WTC11 (cell line): ENCODE measurements at places on chromosomes 11 and 22.

DNA sequence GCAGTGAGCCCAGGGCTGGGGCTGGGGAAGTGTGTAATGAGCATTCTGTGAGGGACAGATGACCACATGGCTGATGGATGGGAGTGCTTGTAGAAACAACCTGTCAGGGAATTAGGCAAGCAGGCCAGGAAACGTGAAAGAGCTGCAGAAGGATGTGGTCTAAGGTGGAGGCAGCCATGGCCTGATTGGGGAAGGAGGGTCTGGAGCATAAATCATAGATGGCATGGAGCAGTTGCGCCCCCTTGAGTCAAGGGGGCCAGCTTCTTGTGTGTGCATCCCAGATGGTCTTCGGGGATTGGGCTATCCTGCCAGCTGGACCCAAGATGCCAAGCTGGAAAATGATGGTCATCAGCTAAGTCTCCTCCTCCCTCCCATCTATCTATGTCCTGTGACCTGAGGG lies 119.4 kb upstream of the CLPB start:
- DNase-seq, result peak; percentile 73

DNA sequence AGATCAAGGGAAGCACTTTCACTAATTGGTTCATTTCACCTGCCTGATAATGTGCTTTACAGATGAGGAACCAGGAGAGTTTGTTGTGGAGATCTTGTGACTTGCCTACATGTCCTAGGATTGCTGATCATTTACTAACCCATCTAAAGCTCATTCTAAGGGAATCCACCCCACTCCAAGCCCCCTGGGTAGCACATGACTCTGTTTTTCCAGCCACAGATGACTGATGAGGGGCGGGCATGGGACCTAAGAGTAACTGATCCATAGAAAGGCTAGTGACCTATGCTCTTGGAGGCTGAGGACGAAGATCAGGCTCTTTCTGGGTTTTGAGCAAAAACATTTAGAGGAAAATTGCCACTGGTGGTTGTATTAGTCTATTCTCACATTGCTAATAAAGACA lies 378.1 kb downstream of the CADM1 start:
- DNase-seq, result no peak

DNA sequence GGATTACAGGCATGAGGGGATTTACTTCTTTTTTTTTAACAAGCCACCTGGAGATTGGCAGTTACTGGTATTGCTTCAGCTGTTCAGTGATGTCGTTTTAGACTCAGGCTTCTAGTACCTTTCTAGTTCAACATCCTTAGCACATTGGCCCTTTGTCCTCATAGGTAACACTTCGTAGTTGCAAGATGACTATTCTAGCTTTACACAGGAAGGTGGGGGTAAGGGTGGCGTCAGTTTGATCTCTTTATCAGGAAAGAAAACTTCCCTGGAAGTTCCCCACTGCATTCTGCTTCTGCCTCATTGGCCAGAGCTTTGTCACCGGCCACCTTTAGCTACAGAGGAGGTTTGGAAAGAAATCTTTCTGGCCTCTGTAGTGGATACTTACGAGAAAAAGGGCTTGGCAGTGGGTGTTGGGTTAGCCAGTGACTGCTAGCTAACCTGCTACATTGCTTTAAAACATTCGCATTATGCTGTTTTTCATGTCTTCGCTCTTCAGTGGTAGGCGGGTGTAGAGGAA lies 40.7 kb downstream of the SFI1 start:
- no peak for DNase-seq

GRCh38 chr11:118650366-118650765 lies 29.1 kb downstream of the TREH start:
- DNase-seq, result no peak

DNA sequence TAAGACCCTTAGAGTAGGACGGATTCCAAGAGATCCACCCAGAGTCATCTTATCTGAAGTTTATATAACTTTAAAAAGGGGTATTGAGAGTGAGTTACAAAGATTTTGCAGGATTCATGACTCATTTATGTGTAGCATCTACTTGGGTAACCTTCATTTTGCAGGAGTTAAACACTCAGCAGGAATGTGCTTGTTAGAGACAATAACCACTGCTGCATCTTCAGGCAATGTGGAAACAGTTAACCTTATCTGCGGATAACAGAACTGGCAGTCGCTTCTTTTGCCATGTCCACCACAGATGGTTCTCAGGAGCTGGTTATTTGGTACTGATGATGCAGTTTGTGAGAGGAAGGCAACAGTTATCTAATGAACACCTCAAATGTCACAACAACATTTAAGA lies 417.9 kb upstream of the DDI1 start:
- no peak for DNase-seq

DNA sequence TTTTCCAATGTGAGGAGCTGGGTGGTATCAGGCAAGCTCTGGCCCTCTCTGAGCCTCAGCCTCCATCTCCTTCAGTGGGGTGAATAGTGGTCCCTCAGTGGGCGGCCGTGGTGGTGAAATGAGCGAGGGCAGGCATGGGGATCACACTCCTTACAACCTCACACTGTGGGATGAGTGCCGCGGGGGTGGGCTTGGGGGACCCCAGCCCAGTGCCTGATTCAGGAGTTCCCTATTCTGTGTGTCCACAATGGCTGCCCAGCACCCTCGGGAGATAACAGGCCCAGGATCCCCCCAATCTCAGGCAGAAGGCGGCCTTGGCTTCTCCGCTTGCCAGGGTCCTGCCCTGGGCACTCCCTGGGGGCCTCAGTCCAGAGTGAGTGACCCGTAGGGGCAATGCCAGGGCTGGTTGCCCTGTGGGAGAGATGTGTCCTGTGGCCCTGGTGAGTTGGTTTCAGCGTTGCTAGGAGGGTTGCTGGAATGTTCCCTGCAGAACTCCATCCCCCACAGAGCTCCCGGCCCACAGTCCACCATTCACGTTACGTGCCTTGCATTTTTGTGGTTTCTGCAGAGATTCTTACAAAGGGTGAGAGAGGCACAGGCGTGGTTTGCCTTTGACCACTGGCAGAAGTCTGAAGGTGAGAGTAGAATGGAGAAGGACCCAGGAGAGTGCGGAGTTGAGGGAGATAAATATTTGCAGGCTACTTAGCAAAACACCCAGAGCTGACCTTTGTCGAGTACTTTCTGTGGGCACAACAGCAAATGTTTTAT lies 2.9 kb downstream of the ALDH3B1 start:
- no peak for DNase-seq

- DNase-seq, result peak; percentile 36
These were observed 2.1 kb downstream of the ADA2 start for GRCh38 chr22:17217179-17217578.

GRCh38 chr11:129960216-129961214 lies 42.1 kb downstream of the PRDM10 start:
- DNase-seq, result no peak

- DNase-seq, result no peak
These were observed 77.4 kb downstream of the INSC start for GRCh38 chr11:15192005-15192556.

DNA sequence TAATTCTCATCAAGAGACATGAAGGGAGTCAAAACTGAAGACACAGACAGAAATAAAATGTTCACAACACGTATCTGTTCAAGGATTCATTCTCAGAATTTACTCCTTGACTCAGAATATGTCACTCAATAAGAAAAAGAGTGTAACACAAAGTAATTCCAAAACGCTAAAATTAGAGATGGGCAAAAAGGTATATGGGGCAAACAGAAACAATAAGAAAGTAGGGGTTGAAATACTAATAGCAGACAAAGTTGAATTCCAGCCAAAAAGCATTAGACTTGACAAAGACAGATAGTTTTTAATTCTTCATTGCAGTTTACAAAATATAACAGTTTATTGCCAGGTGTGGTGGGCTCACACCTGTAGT lies 26.7 kb downstream of the GNB1L start:
- DNase-seq, result no peak

DNA sequence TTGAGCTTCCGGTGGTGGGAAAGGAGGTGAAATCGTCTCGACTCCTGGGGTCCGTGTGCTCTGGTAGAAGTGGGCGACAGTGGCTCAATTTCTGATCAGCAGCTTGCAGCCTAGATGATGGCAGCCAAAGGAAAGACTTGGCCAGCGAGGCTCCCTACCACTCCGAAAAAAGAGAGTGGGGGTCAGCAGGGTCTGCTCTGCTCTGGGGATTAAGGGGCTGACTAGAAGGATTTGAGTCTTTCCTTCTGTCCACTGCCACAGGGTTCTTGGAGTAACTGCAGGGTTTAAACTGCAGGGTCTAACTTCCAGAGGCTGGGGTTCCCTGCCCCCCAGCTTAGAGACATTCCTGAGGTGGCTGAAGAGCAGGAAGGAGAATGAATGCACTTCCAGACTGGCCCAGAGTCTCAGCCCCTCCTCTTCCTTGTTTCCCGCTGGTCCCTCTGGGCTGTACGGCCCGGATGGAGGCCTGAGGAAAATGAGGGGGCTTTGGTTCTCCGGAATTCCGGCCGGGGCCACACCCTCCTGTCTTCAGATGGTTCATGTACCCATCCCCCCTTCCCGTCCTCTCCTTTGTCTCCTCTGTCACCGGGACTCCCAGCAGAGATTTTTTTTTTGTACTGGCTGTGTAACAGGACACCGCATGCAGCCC lies 907 bp downstream of the SERPINH1 start:
- DNase-seq, result peak; percentile 83

DNA sequence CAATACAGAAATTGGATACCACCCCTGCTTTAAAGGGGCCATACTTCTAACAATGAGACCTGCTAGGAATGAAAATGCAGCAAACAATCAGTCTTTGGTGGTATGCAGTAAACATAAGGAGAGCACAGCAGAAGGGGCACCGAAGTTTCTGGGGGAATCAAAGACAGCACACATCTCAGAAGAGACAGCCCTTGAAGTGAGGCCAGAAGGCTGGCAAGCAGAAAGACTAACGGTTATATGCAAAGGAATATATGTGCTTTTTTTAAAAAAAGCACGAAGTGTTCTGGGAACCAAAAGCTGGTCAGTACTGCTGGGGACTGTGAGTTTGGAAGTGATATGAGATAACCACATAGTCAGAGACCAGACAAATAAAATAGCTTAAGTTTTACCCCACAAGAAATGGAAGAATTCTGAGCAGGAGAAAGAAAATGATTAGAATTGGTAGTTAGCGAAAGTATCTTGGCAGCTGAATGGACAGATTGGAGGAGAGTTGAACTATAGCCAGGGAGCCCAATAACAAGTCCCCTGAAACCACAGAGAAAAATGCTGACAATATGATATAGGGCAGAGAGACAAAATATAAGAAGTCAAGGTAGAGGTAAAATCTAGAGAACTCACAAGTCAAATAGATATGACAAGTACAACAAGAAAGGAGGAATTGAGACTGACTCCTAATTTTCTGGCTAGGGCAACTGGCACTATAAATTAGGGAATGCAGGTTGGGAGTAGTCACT lies 125.7 kb downstream of the MRTFA start:
- DNase-seq, result no peak

DNA sequence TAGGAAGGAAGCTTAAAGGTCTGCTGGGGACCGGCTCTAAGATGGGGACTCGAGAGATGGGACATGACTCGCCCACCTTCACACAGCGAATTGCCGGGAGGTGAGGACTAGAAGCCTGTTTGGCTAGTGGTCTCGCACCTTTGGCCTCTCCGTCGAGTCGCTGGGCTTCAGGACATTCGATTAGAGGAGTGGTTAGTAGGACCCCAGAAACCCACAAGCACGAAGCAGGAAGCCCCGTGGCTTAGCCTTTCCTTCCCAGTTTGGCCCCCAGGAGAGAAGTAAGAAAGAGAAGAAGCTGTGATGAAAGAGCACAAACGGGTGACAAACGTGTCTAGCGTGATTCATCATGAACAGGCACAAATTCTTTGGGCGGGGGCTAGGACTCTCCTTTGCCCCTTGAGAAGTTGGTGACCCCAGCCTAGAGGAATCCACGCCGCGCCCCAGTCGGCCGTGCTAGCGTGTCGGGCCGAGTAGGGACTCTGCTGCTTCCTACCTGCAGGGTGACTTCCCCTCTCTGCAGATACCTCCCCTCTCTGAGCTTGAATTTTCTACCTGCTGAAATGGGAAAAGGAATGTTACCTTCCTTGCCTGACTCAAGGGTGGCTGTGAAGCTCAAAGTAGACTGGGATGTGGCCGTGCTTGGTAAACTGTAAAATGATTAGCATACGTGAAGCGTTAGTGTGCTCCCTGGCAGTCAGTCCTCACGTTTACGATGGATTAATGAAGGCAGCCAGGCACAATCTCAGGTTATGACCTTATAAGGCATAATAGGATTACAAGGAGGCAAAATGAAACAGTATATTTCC lies 1.1 kb upstream of the ADM start:
- DNase-seq, result peak; percentile 45

GRCh38 chr11:64268893-64269539 lies 15.4 kb downstream of the BAD start:
- peak; percentile 49 for DNase-seq
